ENCODE measurements at places on chromosomes 1 and 21.

DNA sequence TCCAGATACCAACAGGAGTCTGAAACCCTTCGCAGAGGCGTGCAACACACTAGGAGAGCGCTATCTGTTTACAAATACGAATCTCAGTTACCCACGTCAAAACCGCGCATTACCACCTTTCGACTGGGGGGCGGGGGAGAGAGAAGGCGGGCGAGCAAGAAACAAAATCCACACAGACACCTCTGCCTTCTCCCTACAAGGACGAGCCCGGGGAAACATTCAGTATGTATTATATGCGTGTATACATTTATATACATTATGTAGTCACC lies 722 bp downstream of the TUT4 start:
- DNase-seq = peak; percentile 64

DNA sequence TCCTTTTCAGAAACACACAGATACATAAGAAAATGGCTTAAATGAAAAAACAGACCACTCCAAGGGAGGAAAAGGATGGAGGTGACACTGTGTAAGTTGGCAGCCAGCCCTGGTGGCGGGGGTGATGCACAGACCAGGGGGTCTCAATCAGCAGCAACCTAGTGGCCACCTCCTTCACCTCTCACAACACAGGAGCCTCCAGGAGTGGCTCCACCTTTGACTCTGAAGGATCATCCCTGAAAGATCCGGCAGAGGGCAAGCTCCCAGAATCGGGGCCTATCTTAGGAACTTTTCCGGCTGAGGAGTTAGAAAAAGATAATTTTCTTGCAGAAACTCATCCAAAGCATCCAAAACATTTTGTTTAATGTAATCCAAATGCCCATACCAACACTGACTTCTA lies 51.2 kb upstream of the SMYD2 start:
- DNase-seq = no peak

DNA sequence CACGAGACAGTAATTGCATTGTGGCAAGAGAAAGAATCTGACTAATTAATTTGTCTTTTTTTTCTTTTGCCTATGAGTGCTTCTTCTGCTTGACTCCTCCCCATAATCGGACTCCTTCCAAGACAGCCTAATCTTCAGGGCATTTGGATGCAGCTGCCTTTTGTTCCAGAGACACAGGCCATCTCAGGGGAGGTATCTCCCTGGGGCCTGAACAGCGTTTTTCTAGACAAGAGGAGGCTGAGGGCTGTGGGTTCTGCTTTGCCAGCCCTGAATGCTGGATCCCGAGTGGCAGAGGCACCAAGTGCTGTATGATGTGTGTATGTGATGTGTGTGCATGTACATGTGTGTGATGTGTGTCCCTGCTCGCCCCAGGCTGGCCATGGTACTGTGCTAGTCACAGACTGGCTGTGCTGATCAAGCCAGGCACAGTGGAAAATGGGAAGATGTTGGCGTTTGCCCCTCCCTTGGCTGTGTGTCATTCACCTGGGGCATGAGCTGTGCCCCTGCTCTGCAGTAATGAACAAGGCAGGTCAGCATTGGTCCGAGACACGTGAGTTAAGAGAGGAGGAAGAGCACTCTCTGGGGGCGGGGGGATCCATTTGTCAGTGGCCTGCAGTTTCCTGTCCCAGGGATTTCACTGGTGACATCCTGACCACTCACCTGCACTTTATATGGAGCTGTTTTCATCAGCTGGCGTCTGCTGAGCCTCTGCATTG lies 77.2 kb downstream of the ADARB1 start:
- DNase-seq = peak; percentile 64

GRCh38 chr1:151056149-151056548 lies 3.3 kb downstream of the CDC42SE1 start:
- DNase-seq = peak; percentile 86

DNA sequence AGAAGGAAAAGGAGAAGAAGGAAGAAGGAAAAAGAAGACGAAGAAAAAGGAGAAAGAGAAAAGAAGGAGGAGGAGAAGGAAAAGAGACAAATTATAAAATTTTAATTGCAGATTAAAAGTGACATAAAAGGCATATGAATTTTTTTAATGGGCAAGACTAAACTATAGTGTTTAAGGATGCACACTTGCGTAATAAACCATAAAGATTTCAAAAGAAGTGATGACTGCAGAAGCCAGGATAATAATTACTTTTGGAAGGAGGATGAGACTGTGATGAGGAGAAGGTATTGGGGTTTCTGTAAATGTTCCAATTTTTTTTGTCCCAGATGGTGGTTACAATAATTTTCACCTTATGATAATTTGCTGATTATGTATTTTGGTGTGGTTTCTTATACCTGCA lies 243.1 kb upstream of the PKN2 start:
- DNase-seq = no peak

DNA sequence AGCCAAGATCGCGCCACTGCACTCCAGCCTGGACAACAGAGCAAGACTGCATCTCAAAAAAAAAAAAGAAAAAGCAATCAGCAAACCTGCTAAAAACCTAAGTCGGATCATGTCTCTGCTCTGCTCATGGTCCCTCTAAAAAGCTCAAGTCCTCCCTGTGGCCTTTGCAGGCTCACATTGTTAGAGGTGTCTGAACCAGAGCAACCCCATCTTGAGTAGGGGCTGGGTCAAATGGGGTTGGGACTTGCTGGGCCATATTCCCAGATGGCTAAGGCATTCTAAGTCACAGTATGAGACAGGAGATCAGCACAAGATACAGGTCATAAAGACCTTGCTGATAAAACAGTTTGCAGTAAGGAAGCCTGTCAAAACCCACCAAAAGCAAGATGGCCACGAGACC lies 3.0 kb upstream of the DRAXIN start:
- no peak for DNase-seq

DNA sequence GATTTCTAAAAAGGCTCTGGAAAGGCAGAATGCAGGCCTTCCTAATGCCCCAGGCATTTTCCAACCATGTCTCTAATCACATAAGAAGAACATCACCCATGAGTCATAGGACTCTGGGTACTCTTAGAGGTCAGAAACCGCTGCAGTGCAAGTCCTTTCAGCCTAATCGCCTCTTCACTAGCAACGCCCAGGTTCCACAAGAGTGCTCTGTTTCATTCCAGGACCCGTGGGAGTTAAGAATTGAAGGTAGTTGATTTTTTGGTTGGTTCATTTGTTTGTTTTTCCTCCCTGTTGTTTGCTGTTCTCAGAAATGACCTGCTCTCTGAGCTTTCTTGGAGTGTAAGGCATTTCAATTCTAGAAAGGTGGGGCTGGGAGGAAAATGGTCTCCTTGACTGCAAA lies 123.2 kb downstream of the NR5A2 start:
- DNase-seq = peak; percentile 59

- DNase-seq = no peak
Measured at GRCh38 chr21:26909972-26910371, 56.9 kb downstream of the ADAMTS5 start.

- DNase-seq = no peak
Measured at GRCh38 chr1:221810406-221810805, 68.5 kb upstream of the DUSP10 start.

GRCh38 chr1:39735731-39736130 lies 3.0 kb upstream of the PPIE start:
- DNase-seq = no peak

GRCh38 chr1:67611846-67612245 lies 73.2 kb upstream of the GADD45A start:
- no peak for DNase-seq

- no peak for DNase-seq
Measured at GRCh38 chr1:60388092-60388987, 314.8 kb upstream of the C1orf87 start.

DNA sequence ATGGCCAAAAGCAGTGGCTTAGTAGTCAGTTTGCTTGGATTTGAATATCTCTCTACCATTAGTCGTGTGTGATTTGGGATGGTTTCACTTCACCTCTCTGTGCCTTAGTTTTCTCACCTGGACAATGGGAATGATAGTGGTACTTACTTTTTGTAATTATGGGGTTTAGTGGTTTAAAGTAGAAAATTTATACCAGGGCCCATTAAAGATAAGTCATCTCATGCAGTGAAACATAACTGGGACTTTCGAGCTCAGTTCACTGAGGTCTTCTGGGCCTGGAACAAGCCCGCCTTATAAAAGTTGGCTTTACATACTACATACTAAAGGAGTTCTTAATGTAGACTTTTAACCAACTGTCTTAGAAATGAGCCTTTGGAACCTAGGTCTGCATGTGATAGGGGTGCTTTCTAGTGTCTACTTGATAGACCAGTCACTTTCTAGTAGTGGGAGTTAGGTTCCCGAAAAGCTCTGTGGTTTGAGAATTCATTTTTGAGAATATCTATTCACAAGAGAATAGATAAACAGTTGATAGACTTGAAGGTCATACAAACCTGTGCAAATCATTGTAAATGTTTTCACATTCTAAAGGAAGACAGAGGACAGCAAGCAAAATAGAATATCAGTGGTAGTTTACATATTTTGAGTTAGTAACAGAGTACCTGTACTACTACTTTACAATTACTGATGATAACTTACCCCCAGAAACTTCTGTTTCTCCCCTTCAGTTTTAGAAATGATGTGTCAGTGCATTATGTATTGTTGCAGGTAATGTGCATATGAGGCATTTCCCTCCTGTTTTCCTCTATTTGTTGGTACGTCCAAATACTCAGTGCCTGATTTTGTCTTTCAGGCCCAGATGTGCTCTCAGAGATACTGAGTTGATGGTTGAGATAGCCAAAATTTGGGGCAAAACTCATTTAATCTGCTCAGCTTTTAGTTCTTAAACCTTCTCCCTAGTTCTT lies 48.0 kb downstream of the DYRK1A start:
- DNase-seq = no peak

DNA sequence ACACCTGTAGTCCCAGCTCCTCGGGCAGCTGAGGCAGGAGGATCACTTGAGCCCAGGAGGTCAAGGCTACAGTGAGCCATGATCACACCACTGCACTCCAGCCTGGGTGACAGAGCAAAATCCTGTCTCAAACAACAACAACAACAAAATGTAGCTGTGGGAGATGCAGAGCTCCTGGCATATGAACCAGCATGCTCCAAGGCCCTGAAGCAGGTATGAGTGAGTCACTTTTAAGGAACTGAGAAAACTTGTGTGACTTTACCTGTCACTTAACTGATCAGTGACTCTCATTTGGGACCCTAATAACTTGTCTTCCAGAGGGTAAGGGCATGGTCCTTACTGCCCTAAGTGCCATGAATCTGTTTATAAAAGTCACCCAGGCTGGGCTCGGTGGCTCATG lies 19.4 kb upstream of the TMEM222 start:
- DNase-seq = no peak

GRCh38 chr21:41800425-41801320 lies 33.8 kb upstream of the RIPK4 start:
- DNase-seq = no peak

- DNase-seq = no peak
Measured at GRCh38 chr21:27083144-27083543, 116.3 kb upstream of the ADAMTS5 start.

DNA sequence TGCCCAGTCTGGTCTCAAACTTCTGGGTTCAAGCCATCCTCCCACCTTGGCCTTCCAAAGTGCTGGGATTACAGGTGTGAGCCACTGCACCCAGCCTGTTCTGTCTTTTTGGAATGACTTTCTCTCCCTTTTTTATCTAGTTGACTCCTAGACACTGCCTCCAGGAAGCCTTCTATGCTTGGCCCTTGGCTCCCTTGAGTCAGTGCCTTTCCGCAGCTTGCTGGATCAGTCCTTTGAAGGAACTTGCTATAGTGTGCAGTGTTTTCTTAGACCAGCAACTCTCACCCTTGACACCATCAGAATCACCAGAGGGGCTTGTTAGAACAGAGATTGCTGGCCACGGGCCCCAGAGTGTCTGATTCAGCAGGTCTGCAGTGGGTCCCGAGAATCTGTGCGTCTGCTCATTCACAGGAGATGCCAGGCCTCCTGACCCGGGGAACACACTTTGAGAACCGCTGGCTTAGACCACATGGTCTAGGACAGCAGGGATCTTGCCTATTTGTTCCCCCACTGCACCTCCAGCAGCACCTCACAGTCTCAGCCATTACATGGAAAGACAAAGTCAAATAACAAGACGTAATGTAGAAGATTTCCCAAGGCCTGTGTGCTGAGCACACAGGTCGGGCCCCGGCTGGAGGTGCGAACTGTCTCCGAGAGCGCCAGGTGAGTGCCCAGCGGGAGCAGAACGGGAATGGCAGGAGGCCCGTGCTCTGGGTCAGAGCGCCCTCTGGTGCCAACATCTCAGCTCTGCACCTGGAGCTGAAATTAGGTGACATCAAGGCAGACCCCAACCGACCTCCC lies 27.4 kb upstream of the CTPS1 start:
- DNase-seq = peak; percentile 61

DNA sequence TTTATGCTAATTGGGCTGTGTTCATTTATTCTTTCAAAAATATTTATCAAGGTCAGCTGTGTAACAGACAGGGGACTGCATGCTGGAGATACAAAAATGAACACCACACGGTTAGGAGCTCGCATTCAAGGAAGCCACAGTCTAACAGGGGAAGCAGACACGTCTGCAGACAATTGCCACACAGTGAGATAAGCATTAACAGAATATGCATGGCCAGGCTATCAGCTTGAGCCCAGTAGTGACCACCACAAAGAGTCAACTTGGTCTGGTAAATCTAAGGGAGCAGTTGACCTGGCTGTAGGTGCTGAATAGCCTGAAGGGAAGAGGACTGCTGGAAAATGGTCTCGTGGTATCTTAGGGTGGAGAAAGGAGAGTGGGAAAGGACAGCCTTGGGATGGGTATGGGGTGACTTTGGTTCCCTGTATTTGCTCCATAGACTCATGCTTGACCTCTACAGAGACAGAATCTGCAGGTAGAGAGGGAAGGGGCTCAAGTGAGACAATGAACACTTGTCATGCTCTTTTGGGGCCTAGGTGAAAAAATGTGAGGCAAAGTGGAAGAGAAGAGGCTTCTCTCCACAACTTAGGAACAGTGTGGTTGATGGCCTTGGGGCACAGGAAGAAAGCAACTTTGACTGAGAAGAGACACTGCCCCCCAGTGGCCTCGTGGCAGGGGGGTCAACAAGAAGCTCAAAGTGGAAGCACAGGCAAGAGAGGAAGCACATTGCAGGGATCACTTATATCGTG lies 7.6 kb upstream of the NPL start:
- peak; percentile 92 for DNase-seq

DNA sequence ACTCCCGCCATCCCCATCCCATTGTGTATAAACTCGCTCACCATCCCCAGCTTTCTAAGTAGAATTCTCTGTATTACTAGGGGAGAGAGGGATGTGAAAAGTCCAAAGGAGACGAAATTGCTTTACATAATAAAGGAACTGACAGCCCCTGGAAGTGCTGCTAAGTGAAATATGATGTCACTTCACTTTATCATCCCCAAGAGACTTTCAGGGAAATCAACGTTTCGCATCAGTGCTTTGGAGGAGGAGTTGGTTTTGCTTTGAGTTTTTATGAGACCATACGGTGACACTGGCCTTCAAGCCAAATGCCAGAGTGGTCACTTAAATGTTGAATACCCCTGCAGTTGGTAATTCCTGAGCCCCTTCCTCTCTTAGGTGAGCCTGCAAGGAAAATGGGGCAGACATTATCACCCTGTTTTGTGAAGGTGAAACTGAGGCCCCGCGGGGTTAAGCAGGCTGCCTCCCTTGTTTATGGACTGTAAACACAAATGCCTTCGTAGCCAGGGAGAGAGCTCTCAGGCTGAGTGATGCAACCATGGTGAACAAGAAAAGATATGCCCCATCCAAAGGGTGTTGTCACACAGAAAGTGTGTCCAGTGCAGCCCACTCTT lies 58.4 kb upstream of the KAZN start:
- no peak for DNase-seq
